ENCODE measurements at places on chromosomes 7 and 10.

DNA sequence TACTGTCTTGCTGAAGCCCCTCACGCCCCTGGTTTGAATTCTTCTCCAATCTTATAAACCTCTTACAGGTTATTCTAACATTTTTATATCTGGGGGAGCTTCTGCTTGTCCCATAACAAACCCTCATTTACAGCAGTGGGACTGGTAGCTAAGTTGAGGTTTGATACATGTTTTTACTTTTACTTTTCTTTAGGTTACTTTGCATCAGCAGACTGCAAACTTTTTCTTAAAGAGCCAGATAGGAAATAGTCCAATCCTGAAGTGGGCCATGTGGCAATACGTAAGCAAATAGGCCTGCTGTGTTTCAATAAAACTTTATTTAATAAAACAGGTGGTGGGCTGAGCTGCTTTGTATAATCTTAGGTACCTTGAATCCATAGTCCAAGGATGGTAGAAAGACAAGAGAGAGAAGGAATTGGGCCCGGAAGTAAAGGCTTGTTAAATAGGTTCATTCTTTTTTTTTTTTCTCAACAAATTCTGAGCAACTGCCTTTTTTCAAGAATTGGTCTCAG, 27.3 kb downstream of the RAB18 start:
- no peak for DNase-seq

DNA sequence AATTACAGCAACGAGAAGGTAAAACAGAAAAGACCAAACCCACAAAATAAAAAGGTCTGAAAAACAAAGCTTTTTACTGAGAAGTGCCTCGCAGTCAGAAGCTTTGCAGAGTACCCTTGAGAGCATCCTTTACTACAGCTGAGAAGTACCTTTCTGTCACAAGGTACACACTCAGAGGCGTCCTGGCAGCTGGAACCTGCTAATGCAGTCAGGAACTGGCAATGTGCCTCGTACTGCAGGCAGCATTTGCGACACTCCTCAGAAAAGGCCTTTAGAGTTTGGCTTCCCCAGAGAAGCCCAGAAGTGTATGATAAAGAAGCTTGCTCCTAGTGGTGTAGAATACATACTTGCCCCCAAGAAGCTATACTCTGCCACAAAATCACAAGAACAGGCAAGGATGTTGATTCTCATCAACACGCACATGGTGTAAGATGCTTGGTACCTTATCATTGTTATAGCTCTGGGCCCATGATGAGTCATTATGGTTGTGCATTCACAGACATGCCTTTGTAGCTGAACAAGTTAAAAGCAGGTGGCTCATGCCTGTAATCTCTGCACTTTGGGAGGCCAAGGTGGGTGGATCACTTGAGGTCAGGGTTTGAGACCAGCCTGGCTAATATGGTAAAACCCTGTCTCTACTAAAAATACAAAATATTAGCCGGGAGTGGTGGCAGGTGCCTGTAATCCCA, 2.0 kb upstream of the GTPBP4 start:
- no peak for DNase-seq

DNA sequence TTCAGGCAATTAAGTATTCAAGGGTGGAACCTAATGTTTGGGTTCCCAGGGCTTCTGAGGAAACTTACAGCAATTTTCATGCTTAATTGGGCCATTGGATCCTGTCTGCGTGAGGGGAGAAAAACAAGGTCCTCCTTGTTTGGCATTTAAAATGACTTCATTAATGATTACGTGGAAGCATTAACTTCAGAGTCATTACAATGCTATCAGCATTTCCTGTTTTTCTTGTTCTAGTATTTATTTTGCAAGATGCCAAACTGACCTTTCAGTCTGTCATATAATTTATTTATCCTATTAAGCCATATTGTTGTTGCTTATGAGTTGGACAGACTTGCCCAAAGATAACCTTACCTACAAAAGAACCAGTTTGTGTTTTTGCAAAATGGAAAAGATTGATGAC, 324.1 kb upstream of the LRRN3 start:
- no peak for DNase-seq

DNA sequence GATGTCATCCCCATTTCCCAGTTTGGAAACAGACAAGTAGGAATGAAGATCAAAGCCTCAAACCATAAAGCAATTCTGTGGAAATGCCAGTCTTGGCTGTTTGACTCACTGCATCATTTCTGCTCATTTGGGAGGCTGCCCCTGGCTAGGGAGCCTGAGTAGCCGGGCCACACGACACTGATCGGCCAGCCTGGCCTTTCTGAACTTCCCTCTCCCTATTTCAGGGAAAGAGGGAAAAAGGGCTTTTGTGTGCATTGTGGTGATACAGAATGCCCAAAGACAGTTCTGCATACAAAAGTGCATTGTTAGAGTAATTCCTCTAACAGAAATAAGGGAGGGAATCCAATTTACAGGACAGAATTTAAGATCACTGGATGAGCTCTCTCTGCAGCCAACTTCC, 41.7 kb upstream of the OPALIN start:
- no peak for DNase-seq

GRCh38 chr10:125159486-125159931, 854 bp downstream of the CTBP2 start:
- no peak for DNase-seq

DNA sequence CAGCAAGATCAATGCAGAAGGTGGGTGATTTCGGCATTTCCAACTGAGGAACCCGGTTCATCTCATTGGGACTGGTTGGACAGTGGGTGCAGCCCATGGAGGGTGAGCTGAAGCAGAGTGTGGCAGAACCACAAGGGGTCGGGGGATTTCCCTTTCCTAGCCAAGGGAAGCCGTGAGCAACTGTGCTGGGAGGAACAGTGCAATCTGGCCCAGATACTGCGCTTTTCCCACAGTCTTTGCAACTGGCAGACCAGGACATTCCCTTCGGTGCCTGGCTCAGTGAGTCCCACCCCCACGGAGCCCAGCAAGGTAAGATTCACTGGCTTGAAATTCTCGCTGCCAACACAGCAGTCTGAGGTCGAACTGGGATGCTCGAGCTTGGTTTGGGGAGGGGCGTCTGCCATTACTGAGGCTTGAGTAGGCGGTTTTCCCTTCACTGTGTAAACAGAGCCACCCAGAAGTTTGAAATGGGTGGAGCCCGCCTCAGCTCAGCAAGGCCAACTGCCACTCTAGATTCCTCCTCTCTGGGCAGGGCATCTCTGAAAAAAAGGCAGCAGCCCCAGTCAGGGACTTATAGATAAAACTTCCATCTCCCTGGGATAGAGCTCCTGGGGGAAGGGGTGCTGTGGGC, 58.6 kb upstream of the SLC26A5 start:
- DNase-seq, result no peak

DNA sequence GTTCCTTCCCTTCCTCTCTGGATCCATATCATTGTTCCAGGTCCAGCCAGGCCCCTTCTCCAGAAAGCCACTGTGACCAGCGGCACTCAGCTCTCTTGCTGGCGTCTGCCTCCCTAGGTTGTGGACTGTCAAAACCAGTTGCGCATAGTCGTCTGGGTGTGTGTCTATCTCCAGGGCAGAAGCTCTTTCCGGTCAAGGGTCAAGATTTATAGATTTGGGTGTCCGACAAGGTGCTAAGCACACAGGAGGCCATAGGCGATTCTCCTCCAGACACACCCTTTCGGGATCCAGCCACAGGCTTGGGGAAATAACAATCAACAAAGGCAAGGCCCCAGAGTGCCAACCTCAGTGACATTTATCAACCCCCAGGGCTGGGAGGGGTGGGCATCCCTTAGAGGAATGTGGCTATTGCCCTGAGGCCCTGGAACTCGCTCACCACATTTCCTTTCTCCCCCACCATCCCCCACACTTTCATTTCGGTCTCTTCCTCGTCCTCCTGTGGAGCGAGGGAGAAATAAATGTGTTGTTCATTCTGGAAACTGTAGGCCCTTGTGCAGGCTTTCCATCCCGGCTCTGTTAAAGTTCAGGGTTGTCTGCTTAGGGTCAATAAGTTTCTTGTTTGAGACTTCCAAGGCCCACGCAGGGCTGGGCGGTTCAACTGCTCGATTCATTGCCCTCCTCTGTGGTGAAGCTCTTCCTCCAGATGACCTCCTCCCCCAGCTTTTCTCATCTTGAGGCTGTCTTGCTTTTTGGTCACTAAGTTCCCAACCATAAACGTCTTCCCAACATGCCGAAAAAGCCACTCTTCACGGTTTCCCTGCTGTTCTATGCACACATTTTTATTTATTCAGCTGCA, 57.9 kb downstream of the AFAP1L2 start:
- DNase-seq, result no peak

GRCh38 chr10:127161482-127161881, 34.9 kb downstream of the INSYN2A start:
- no peak for DNase-seq

GRCh38 chr7:122013065-122013464, 131.0 kb downstream of the AASS start:
- no peak for DNase-seq

- no peak for DNase-seq
These were observed 139.3 kb downstream of the GLI3 start for GRCh38 chr7:42097752-42098151.

- no peak for DNase-seq
These were observed 82.7 kb downstream of the PLCE1 start for GRCh38 chr10:94076325-94076841.

GRCh38 chr7:157685430-157686284, 348.9 kb downstream of the DNAJB6 start:
- DNase-seq, result no peak

DNA sequence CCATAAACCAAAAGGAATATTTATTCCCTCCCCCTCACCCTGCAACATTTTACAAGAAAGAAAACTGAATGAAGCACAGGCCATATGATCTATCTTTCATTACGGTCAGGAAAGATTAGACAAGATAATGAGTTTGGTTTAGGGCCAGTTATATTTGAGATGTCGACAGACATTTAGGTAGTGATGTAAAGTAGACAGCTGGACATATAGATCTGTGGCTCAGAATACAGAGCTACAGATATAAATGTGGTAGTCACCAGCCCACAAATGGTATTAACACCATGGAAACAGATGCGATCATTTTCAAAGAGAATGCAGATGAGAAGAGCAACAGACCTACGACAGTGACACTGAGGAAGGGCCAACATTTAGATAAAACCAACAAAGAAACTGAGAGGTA, 142.5 kb downstream of the SRPK2 start:
- DNase-seq, result no peak

DNA sequence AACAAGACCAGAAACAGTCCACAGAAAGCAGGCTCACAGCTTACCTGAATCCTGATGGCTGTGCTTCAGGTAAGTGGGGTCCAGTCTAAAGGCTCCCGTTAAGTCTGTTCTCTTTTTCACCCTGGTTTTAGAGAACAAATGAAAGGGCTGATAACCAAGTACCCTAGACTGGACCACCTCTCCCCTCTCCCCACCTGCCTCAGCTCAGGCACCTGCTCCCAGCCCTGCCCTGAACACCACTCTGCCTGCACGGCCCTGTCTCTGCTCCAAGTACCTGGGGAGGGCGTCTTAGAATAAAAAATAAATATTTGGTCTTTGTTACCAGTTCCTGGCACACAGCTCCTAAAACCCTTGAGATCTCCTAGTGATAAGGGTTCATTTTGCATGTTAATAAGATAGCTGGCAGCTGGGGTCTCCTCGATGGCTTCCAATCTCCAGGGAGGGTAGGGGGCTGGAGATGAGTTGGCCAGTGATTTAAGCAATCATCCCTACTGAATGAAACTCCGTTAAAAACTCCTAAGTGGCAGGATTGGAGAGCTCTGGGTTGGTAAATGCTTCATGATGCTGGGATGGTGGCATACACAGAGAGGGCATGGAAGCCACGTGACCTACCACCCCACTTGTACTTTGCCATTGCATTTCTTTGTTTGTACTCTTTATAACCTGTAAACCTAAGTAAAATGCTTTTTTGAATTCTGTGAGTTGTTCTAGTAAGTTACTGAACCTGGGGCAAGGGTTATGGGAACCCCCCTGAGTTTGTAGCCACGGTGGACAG, 29.8 kb upstream of the FIGNL1 start:
- DNase-seq, result no peak

- no peak for DNase-seq
These were observed 211.6 kb upstream of the MAGI2 start for GRCh38 chr7:79664884-79665676.

GRCh38 chr10:113161066-113161465, 211.0 kb downstream of the TCF7L2 start:
- DNase-seq, result no peak

DNA sequence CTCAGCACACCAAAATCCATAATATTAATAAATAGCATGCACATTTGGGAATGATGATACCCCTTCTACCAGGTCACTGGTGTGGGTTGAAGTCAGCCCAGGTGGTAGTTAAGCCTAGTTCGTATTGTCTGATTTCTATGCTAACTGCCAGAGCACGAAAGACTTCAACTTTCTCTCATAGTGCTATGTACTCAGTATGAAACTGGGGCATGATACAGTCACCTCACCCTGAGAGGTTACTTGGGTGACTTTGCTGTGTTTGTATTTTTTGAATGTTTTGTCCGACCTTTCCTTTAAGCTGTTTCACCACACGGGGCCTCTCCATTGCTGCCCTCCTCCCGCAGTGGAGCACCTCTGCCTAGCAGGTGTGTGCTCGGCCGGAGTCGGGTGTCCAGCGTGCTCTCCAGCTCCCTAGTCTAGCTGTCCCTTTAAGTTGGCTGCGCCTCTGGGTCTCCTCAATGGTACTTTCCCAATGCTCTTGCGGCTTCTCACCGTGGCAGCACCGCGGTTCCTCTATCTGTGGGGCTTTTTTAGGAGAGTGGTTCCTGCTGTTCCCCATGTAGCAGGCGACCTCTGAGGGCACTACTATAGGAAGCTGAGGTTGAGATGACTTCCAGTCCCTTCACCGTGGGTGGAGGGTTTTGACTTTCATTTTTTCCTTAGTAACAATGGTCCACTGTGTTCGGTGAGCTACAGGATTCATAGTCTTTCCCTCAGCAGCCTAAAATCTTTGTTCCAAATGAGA, 524.0 kb upstream of the PFKP start:
- DNase-seq, result no peak

- no peak for DNase-seq
These were observed 104.9 kb downstream of the CDK6 start for GRCh38 chr7:92731335-92732063.

DNA sequence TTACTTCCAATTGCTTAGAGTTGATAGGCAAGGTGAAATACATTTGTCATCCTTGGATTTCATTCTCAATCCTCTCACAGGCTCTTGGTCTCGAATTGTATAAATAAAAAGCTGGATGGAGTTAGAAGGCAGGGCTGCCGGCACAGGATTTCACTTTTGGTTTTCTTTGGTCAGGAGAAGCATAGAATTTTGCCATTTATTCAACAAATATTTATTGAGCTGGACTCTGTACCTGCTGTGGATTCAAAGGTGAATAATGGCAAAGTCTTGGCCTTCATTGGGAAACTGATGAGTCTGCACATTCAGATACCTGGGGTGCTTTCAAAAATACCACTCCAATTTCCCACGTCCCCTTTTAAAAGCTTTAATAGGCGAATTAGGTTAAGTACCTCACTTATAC, 49.7 kb downstream of the PDK4 start:
- DNase-seq, result no peak

DNA sequence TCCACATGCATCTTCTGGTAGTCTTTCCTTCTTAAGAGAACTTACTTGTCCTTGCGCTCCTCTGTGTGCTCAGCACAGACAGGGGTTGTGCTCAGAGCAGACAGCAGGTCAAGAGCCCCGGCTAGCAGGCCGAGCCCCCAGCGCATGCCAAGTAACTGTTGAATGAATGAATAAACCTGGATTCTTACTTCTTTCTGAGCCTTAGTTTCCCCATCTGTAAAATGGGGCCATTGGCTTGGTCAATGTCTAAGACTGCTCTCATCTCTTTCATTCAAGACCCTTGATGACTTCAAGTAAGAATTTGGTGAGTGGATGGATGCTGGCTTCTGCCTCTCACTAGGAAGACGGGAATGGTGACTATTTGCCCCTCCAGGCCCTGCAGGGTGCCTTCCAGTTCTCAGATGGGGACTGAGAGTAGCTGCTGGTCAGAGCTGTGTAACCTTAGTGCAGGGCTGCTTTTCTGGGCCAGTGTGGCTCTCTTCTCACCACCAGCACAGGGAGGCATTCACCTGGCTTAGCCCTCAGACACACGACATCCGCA, 78.1 kb downstream of the CDH23 start:
- no peak for DNase-seq

Measured in esophagus squamous epithelium (tissue), 5 donors.